ENCODE measurements at places on chromosomes 16 and 17. TPM values are rescaled to one million over a fixed set of nuclear protein-coding genes. Genes with fewer than 3 reads are reported as not detected.

DNAJA2 gene
- total RNA-seq = 60.2 TPM

SLC16A11 gene
- not detected for total RNA-seq

ORC6 gene
- 5.9 TPM for total RNA-seq

ZCCHC14 gene
- total RNA-seq = 48.2 TPM

TPSAB1 gene
- total RNA-seq = not detected
